Activated CD8-positive, alpha-beta T cell treated with anti-CD3 and anti-CD28 coated beads, Interleukin-2, amount 10 ng/mL, durations not matched to agents 7 days and 5 days (primary cell): ENCODE measurements at places on chromosomes 4 and X.

GRCh38 chr4:53614591-53614990 is 23.3 kb upstream of the LNX1 start:
- DNase-seq = no peak

DNA sequence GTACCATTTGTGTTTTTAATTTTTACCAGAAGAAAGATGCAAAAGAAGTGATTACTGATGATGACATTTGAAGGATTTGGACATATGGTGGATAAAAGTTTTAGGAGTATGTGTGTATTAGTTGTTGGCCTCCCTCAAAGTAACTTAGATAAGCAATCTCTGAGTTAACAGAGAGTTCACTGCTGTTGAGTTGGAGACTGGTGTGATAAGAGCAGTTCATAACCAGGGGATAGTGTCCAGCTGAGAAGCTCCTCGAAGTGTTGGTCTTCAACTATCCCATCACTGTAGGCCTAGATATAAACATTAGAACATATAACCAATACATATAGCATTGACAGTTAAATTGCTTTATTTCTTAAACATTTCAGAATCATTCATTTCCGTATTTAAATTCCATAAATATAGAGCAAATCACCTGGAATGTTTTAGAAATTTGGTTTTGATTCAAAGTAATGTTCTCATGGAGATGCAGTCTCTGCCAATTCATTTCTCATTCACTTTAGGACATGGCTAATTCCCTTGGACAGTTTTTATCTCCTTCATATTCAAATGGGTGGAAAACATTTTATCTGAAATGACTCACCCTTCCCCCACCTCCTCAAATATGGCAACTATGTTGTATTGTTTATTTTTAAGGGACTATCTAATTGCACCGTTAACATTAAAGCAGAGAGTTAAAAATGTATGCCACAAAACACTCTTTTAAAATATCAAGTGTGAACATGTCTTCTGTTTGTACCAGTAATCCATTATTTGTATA is 136.8 kb upstream of the SLC4A4 start:
- DNase-seq = no peak

- DNase-seq = peak; percentile 15
Observed at GRCh38 chrX:1531096-1531890, 5.7 kb downstream of the P2RY8 start.

DNA sequence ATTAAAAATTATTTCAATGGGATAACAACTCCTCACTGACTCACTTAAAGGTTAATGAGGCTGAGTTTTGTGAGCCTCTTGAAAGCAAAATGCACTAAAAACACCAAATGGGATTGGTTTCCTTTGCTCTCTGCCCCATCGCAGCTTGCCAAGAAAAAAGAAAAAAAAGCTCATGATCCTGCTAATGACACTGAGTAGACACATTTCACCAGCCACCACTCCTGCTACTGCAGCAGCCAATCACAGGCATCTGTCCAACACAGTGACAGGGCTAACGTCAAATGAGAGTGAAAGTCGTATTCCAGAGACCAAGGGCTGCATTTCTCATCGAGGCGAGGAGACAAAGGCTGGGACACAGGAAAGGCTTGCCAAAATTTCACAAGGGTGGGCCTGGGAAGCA is 5.2 kb downstream of the APBB2 start:
- DNase-seq = no peak

GRCh38 chr4:147044241-147044640 is 98.6 kb upstream of the TTC29 start:
- DNase-seq = no peak

DNA sequence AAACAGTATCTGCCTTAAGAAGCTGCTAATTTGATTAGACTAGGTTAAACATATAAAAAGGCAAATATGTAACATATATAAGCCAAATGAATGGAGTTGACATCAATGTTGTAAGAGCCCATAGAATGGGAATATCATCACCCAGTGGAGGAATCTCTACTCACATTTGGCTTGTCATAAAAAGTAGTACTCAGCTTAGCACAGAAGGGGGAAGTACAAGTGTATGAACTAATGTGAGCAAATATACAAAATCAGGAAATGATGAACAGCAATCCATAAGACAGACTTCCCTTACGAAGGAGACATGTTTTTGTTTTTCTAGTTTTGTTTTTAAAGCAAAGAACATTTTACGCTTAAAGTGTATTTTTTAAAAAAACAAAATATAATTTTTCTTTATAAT is 74.9 kb downstream of the MAB21L2 start:
- DNase-seq = no peak

DNA sequence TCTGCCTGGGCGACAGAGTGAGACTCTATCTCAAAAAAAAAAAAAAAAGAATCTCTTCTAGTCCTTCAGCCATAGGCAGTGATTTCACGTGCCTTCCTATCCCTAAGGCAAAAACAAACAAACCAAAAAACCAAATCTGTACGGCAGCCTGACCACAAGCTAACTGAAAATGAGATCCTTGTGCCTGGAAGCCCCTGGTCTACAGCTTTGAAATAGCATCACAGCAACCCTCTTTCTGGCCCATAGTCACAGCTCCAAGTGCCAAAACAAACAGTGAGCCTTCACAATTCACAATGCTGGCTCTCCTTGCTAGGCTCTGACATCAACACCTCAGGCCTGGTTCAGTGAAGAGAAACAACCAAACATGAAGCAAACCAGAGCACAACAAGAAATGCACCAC is 46.1 kb downstream of the TMEM150C start:
- DNase-seq = no peak

DNA sequence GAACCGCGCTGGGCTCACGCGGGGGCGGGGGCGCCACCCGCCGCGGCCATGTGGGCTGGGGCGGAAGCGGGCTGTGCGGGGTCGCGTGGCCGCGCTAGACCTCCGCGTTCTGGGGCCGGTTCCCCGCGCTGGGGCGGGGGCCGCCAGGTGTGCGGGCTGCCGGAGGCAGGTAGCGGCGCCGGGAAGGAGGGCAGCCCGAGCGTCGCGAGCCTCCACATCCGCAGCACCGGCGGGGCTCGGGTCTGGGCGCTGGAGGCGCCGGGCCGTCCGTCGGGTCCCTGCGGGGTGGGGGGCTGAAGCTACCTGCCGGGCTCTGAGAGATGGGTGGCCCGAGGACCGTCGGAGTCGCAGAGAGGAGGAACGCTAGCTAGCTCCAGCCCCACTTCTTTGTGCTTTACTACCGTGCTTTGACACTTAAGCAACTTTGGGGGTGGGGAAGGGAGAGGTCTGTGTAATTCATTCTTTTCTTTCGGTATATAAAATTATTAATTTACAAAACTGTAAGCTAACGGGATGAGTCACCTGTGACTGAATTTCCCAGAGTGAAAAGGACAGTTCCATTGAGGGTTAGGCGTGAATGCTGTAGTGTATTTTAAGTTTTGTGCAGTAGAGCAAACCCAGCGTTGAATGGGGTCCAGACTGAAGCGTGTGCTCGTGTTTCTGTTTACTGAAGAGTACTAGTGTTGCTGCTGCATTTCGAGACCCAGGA is 689 bp downstream of the METAP1 start:
- DNase-seq = peak; percentile 41

DNA sequence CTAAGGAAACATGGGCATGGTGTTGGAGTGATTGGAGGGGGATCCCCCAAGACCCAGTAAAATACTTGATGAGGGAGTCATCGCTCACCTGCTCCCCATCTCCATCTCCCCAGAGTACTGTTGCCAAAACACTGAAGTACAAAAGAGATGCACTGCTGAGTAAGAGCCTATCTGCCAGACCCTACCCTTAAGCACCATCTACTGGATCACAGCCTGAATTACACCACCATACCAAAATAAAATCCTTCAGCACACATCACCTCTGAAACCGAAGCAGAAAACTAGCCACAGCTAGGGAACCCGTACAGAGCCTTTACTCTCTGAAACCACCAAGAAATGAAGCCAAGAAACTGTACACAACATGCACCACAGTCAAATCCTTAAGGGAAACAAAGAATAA is 466.3 kb upstream of the ACTRT1 start:
- DNase-seq = no peak

DNA sequence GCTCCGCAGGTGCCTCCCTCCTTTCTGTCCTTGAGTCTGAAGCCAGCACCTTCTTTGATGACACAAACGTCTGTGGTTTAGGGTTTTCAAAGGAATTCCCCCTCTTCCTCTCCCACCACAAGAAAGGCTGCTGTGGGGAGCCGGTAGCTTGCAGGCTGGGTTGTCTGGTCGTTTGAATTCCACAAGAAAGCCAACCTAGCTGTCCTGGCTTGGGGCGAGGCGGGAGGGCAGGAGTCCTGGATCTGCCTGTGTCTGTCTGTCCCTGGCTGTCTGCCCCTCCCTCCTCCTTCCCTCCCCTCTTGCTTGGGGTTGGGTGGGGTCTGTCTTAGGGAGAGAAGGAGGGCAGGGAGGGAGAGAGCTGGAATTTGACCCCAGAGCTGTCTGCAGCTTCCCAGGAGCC is 56.3 kb downstream of the SHROOM2 start:
- DNase-seq = no peak

- DNase-seq = no peak
Observed at GRCh38 chr4:128299848-128300247, 12.2 kb upstream of the PGRMC2 start.

GRCh38 chrX:31603411-31604120 is 531.7 kb upstream of the FTHL17 start:
- DNase-seq = no peak

- DNase-seq = no peak
Observed at GRCh38 chr4:148515248-148515647, 73.0 kb upstream of the NR3C2 start.

GRCh38 chrX:75989806-75990590 is 182.9 kb upstream of the PBDC1 start:
- DNase-seq = no peak

DNA sequence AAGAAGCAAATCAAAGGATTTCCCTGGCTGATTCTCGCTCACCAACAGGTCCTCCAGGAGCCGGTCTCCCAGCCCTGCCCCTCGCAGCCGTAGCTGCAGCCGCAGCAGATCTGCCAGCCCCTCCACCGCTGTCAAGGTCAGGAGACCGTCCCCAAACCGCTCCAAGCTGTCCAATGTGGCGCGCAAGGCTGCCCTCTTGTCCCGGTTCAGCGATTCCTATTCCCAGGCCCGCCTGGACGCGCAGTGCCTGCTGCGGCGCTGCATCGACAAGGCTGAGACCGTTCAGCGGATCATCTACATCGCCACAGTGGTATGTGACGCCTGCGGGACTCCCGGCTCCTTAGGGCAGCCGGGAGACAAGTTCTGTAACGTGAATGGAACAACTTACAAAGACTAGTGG is 25.6 kb downstream of the SPATA18 start:
- DNase-seq = no peak

DNA sequence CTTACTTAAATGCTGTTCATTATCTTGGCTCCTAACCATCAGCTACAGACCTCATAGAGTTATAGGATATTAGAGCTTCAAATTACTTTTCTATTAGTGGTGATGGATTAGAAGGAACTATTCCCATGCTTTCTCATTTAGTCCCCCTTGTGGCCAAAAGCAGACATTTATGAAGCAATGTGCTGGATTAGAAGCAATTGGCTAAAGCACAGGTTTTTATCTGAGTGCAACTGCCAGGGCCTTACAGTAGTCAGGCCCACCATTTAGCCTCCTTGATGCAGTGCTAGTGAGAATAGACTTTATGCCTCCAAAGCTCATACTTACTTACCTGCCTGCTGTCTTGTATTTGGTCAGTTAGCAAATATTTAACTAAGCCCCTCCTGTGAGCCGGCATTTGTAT is 93.0 kb downstream of the TSPAN7 start:
- no peak for DNase-seq
